ENCODE measurements at places on chromosomes 7 and 10.
A peak's percentile ranks its signal among the peaks of the same experiment; 100 is the strongest.

GRCh38 chr10:11149807-11150141 is 132.1 kb downstream of the CELF2 start:
- DNase-seq: no peak

DNA sequence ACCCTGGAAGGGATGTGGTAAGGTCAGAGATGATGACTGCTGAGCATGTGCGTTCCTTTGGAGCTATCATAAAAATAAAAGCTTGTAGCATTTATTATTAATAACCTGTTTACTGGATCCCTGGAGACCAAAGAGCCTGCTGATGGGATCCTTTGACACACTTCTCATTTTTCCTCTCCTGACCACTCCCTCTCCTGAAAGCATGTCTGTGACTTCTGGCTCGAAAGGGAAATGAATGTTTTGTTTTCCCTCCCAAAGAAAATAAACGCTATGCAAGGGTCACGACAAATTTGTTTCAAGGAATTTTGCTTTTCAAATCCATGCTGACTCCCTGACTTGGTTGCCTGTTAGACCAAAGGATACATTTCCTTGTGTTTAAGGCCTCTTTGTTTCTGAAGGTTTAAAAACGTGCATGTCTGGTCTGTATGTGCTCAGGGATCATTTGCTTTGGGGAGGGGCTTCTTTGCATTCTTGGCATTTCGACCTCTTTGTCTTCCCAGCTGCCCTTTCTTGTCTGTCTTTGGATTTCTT is 185.1 kb upstream of the AGK start:
- no peak for DNase-seq

- no peak for DNase-seq
Observed at GRCh38 chr10:104323760-104324201, 14.5 kb downstream of the ITPRIP start.

- DNase-seq: no peak
Observed at GRCh38 chr10:101831169-101831811, 12.3 kb downstream of the KCNIP2 start.

DNA sequence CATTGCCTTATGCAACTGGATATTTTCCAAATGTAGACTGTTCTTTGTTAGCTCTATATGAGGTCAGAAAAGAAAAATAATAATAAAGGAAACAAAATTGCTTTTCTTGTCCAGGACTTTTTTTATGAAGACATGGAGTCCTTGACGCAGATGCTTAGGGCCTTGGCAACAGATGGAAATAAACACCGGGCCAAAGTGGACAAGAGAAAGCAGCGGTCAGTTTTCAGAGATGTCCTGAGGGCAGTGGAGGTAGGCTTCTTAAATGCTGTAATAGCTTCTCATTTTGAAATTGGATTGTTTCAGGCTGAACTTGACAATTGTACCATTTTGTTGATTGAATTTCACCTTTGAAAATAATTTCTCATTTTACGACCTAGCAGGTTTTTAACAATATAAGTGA is 12.9 kb upstream of the LSMEM1 start:
- DNase-seq: no peak

DNA sequence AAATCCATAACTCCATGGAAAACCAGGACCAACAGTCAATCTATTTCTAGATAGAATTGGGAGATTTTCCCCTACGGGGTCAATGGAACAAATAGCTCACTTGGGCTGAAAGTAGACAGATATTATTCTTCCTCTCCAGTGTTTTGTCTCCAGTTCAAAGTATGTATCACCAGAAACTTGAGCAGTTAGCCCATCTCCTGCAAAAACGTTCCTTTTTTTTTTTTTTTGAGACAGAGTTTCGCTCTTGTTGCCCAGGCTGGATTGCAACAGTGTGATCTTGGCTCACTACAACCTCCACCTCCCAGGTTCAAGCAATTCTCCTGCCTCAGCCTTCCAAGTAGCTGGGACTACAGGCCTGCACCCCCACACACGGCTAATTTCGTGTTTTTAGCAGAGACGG is 390.0 kb upstream of the AUTS2 start:
- DNase-seq: no peak

GRCh38 chr7:149780056-149780455 is 6.7 kb upstream of the ZNF467 start:
- DNase-seq: no peak

DNA sequence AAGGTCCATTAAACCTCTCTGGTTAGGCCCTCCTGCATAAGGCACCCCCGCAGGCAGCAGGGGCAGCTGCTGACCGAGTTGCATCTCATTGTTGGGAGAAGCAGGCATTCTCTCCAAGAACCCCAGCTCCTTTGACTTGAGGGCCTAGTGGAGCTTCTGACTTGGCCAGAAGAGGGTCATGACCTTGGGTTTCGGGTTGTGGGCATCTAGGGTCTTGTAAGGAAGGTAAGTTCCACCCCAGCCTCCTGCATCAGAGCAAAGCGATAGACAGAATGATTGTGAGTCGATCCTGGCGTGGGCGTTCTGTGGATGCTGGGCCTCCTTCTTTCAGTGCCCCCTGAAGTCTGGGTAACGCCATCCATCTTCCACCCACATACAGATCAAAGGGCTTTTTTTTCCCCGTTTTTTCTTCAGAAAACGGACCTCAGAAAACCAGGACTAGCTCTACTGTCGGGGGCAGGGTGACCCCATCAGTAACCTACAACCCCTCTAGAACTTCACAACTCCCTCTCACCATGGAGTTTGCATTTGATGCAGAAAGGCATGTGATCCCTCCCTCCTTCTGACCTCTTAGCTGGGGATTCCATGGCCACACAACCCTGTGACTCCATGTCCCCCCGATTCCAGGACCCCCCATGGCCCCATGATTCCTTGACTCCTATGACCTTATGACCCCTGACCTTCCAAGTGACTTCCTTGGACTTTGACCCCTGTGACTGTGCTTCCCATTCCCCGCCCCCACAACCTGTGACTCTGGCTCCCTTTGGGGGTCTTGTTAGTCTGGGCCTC is 3.0 kb downstream of the SEMA4G start:
- DNase-seq: no peak

DNA sequence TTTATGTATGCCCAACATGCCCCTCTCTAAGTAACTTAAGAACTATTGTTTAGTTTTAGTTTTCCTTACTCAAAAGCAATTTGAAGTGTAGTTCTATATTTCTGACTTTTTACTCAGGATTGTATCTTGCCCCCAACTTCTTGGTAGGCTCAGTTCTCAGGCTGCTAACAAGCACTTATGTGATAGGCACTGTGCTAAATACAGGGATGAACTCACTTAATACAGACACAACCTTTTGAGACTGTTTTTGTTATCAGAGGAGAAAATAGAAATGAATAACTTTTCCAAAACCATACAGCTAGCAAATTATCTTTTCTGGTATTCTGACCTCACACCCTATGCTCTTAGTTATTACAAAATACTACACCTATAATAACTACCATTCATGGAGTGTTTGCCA is 16.3 kb downstream of the TAX1BP1 start:
- DNase-seq: no peak

GRCh38 chr7:78588393-78588792 is 789.8 kb downstream of the PHTF2 start:
- DNase-seq: no peak

DNA sequence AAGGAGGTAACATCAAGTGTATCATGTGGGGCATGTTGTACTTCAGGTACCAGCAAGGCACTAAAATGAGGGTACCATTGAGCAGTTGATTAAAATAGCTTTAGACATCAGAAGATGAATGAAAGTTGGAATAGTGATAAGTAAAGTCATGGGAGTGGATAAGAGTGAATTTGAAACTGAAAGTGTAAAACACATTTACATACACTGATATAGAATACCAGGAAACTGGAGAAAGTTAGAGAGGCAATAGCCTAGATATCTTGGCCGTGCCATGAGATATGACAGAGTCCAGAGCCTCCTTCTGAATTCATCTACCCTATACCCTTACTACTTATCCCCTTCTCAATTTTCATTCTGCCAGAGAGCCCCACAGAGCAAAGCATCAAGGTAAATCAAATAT is 76.6 kb downstream of the GRM3 start:
- DNase-seq: no peak

GRCh38 chr7:26182283-26182682 is 18.3 kb downstream of the HNRNPA2B1 start:
- no peak for DNase-seq

GRCh38 chr7:101939136-101939695 is 121.8 kb downstream of the CUX1 start:
- no peak for DNase-seq

- peak; percentile 88 for DNase-seq
Observed at GRCh38 chr10:103659674-103660363, 166.3 kb downstream of the NEURL1 start.

GRCh38 chr7:30815388-30815854 is 44.2 kb downstream of the MINDY4 start:
- DNase-seq: no peak

GRCh38 chr7:114940220-114940619 is 18.3 kb downstream of the MDFIC start:
- no peak for DNase-seq

- no peak for DNase-seq
Observed at GRCh38 chr10:68981074-68981473, 7.5 kb upstream of the KIFBP start.

- no peak for DNase-seq
Observed at GRCh38 chr7:79730971-79731370, 277.5 kb upstream of the MAGI2 start.

- no peak for DNase-seq
Observed at GRCh38 chr10:79552143-79552542, 8.1 kb downstream of the SFTPA2 start.

DNA sequence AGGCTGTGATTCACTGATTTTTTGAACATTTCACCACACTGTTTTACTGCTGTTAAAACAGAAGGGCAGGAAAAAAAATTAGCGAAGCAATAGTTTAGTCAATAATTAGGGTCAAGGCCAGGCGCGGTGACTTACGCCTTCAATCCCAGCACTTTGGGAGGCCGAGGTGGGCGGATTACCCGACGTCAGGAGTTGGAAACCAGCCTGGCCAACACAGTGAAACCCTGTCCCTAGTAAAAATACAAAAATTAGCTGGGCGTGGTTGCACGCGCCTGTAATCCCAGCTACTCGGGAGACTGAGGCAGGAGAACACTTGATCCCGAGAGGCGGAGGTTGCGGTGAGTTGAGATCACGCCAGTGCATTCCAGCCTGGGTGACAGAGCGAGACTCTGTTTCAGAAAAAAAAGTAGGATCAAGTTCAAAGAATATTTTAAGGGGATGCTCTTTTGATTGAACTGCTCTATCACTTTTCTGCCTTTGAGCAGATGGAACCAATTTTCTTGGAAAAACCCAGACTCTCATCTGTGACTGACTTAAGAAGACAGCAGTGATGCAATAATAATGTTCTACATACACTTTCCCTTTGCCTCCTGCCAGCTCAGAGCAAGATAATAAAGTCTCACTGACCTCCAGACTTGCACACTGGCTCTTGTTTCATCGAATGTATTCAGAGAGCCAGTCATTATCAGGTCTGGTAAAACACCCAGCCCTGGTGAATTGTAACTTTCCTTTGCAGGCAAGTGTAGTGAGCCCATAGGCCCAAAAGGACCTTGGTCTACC is 1.6 kb upstream of the PPA1 start:
- no peak for DNase-seq

DNA sequence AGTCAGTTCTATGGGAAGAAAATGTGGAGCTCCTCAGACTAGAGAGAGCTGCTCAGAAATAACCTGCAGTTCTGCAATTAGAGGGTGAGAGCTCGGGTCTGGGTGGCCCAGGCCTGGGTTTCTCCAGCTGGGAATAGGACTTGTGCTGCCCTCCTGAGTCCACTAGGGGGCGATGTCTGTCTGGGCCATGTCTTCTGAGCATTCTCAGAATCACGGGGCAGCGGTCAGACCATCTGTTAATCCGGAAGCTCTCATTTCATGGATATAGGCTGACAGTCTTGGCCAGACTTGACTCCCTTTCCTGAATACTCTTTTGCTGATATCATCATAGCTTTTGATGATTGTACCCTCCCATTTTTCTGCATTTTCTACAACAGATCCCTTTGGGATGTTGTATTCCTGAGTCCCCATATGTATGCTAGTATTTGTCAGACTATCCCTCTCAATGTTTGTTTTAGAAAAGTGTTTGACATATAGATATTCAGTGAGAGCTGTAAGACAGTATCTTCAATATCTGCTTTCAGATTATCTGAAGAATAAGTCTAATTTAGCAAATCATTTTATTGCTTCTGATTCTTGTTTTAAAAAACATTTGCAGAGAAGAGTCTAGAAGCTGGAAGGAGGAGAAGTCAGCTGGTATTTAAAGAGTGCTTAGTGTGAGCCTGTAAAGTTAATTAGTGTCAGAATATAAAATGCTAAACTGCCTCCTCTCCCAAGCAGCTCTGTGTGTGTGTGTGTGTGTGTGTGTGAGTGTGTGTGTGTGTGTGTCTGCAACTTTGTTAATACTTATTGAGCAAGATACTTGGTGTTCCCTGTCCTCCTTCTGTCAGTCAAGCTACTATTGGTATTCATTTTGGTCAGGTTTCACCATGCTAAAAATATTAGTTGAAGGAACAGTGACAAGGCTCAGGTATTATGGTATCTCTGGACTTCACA is 38.0 kb downstream of the STARD3NL start:
- peak; percentile 79 for DNase-seq

GRCh38 chr10:79102498-79102874 is 33.7 kb downstream of the ZMIZ1 start:
- DNase-seq: no peak

- DNase-seq: no peak
Observed at GRCh38 chr7:102147008-102147407, 139.7 kb upstream of the SH2B2 start.

DNA sequence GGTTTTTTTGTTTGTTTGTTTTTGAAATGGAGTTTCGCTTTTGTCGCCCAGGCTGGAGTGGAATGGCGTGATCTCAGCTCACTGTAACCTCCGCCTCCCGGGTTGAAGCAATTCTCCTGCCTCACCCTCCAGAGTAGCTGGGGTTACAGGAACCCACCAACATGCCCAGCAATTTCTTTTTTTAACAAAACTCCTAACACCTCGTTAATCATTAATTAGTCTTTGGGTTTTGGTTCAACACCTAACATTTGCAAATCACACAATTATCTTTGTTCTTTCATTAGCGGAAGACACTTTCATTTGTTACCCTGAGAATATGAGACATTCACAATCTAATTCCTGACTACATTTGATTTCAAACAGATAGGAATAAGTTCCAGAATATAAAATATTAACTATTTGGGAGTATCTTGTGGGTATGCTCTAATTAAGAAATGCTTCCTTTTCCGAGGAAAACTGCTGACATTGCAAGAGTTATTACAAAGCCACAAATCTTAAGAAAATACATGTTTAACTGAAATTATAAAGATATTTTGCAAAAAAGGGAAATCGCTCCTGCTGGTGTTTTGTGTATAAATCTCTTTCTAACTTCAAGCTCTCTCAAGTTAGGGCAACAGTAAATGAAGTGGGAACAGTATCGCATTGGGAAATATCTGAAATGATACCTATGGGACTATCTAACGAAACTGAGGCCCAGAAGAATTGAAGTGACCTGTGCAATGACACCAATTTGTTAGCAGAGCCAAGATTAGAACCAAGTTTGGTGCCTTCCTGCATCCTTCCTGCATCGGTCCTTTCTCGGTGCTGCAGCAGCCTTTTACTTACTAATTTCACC is 1.2 kb upstream of the LSM8 start:
- no peak for DNase-seq

DNA sequence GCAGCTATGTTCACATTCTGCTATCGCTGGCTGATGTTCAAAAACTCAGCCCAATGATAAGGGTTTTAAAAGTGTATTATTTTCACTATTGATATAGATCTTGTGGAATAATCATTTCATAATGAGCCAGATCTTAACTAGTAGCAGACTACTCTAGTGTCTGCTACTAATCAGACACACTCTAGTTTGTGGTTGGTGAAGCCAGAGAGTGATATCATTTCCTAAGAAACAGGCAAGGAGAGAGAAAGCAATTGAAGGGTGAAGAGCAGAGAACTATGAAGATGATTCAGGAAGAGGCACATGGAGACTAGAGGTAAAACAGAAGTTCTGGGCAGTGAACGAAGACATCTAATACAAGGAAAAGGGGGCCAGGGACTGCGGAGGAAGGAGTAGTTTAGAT is 58.2 kb upstream of the BET1 start:
- no peak for DNase-seq
